ENCODE measurements at places on chromosomes 1 and 21.

DNA sequence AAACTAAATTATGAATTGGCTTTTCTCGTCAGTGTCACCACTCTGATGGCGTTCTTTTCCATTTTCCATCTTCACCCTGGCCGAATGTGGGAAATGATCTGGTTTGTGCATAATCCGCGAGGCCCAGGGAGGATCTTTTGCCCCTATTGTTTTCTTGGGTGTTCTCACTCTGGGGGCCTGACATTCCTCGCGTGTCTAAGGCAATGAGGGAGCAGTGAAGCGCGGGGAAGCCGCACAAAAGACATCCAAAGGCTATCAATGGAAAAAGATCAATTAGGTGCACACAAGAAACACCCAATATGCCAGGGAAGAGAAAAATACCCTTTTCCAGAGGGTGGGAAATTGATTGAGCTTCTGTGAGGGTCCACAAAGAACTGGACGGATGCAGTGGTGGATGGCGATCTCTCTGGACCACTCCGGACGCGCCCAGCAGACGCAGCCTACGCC is 941 bp upstream of the C1orf21 start:
- DNase-seq, result no peak

DNA sequence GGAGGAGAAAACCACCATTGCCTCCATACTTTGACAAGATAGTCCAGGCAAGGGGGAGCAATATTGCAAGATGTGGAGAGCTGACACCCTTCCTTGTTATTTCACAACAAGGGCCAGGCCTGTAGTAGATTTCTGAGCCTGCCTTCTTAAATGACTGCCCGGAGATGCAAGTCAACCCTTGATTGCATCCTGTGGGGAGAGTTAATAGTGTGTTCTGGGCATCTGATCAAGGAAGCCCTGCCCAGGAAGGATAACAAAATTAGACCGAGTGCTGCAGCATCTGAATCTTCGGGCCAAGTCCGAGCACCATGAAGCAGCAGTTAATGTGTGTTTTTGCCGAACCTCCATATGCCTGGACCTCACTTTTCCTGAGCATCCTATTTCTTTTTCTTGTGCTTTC is 382.3 kb downstream of the PRDM2 start:
- no peak for DNase-seq

DNA sequence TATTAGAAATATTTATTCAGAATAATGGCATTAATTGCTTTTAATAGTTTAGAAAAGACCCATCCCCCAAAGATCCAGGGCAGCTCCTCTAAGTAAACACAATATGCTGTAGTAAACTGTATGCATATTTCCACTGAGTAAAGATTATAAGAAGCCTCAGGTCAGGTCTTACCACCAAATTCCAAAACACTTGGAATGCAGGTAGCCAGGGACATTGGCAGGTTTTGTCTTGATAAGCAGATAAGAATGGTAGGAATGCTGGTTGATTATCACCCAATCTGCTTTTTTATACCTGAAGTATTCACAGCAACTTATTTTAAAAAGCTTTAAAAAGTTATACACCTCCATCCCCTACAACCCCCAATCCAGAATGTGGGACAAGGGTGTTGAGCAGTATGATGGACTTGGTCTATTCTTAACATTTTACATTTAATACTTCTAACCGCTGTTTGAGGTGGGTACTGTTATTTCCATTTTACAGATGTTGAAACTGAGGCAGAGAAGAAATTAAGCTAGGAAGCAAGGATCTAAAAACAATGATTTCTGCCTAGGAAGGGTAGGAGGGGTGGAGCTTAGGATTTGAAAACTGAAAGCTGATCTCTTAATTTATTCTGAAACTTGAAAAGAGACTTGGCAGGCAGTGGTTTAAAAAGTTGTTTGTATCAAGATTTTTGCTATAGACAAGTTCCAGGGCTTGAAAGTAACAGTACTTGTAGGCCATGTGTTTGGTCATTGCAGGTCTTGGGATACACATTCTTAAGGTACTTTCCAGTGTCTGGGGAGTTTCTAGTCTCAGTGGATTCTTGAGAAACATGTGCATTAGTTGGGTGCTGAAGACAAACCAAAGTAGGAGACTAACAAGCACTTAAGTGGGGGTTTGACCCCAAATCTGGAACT is 15.6 kb upstream of the THEM4 start:
- no peak for DNase-seq

DNA sequence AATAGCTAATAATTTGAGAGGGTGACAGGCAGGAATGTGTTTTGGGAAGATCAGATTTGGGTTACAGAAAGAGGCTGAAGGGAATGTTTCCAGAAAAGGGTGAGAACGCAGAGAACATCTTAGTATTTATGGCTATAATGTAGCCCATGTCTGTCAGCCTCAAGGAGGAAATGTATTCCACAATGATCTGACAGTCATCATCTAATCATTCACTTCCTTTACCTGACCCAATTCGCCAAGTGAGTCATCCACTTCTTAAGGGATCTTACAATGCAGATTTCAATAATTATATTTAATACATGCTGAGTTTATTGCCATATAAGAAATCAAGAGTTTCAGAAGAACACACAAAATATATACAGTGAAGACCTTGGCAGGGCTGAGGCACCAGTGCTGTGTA is 10.8 kb downstream of the TRIM45 start:
- DNase-seq, result no peak

- no peak for DNase-seq
Observed at GRCh38 chr21:21547368-21547953, 549.3 kb downstream of the NCAM2 start.

- DNase-seq, result peak; percentile 43
Observed at GRCh38 chr1:62175568-62176179, 19.0 kb upstream of the L1TD1 start.

GRCh38 chr1:182602935-182603645 is 1.1 kb downstream of the RGS16 start:
- DNase-seq, result peak; percentile 37

DNA sequence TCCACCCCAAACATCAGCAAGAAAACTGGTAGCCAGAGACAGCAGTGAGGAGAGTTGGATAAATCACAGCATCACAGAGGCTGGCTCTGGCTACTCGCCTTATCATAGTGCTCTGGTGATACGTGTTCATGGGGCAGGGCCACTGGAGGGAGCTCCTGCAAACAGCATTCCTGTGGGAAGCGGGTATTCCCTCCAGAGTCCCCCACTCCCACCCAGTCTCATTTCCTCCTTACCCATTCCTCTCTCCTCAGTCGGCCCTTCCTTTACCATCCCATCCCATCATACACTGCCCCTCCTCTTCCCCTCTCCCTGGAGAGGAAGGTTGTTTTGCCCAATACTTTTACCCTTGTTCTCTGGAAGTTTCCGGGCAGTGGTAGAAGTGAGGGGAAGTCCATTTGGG is 7.1 kb downstream of the NHLH2 start:
- no peak for DNase-seq

GRCh38 chr1:54012863-54013262 is 5.1 kb downstream of the LDLRAD1 start:
- DNase-seq, result no peak

DNA sequence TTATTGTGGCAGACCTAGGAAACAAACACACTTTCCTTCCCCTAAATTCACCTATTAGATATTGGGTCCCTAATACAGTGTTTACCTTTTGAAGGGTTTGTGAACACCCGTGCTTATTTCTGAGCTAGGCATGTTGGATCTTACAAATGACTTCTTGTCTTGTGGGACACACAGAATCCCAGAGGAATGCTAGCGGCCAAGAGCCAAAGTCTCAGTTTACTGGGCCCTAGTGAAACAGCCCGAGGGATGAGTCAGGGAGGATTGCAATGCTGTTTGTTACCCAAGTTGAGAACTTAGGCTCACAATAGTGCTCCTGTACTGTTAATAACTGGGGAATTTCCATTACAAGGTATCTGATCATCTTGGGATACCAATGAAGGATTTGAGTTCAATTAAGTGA is 100.1 kb upstream of the AKT3 start:
- peak; percentile 76 for DNase-seq

- no peak for DNase-seq
Observed at GRCh38 chr1:84037758-84038611, 39.1 kb upstream of the TTLL7 start.

DNA sequence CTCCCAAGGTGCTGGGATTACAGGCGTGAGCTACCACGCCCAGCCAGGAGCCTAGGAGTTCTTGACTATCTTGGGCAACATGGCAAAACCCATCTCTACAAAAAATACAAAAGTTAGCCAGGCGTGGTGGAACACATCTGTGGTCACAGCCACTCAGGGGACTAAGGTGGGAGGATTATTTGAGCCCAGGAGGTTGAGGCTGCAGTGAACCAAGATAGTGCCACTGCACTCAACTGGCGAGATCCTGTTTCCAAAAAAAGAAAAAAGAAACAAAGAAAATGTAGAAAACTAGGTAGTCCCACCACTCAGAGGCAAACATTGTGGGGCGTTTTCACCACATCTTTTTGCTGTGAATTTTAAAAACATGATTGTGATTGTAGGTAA is 141.3 kb downstream of the ZZZ3 start:
- DNase-seq, result no peak

- no peak for DNase-seq
Observed at GRCh38 chr1:235336903-235337302, 8.5 kb downstream of the GGPS1 start.

GRCh38 chr1:237119091-237119490 is 77.1 kb downstream of the RYR2 start:
- DNase-seq, result no peak

- peak; percentile 22 for DNase-seq
Observed at GRCh38 chr1:161335796-161336195, 21.6 kb downstream of the SDHC start.

DNA sequence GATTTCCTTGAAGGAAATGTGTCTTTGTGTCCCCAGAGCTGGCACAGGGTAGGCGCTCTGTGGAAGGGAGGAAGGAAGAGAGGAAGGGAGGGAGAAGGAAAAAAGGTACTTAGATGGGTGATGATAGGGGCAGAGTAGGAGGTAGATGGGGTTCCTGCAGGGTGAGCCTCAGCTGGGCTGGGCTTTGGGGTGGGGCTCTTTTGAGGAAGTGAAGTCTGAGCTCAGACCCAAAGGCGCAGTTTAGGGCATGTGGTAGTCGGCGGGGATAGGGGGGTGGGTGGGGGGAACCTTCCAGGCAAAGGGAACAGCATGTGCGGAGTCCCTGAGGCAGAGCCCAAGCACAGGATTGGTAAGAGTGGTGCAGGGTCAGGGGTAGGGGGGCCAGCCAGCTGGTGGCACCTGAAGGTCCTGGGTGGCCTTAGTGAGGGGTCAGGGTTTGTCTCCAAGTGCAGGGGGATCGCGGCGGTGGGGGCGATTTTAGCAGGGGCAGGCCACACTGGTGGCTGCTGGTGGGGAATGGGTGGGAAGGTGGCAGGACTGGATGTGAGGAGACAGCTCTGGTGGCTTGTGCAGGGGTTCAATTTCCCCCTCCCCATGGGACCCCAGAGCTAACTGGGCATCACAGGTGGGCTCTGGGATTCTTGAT is 8.4 kb upstream of the HTR6 start:
- DNase-seq, result no peak

All from AG10803 (cell line).